ENCODE measurements at places on chromosomes 1 and 21.
A peak's percentile ranks its signal among the peaks of the same experiment; 100 is the strongest.

GRCh38 chr21:37071561-37072273, 1.2 kb downstream of the PIGP start:
- DNase-seq: no peak

DNA sequence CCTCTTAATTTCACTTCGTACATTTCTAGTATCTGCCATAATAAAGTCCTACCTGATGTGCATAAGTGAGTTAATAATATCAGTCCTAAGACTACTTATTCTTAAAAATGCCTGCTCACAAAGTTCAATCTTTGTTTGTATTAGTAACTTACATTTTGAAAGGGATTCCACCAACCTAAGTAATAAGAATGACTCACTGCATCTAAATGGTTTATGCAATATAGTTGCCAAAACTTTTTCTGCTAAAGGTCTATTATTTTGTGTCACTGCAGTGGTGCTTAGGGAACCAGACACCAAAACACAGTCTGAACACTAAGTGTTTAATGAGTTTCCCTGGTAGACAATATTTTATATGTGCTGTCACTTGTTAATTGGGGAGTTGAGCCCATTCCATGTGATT, 1.8 kb downstream of the ZNF669 start:
- DNase-seq: no peak

DNA sequence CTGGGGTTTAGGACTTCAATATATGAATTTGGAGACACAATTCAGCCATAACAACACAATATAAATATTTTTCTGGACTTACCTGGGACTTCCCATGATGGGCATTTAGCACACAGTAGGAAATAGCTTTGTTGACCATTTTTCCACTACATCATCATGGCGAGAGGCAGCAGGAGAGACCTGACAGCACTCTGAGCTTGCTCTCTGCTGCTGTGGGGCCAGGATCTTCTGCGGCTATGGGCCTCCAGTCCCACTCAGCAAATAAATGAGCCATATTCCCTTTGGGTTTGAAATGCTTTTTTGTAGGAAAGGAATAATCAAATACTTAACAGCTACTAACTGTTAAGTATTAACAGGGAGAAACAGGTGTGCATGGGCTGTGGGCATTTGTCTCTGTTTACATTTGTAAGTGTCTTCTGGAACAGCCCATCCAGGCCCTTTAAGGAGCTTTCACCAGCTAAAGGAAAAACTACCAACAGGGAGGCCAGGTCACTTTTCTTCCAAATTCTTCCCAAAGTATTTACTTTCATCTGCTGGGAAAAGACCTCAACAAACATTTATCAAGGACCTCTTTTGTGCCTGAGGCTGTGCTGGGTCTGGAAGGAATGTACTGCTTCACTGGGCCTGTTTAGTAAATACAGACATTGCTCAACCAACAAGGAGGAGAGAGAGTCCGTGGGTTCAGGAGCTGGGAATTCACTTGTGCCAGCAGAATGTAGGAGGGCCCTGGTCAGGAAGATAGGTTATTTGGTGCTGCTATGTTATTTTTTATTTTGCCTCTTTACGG, 133.2 kb downstream of the LRIG2 start:
- no peak for DNase-seq

GRCh38 chr1:181208083-181208482, 119.6 kb downstream of the IER5 start:
- DNase-seq: peak; percentile 18

DNA sequence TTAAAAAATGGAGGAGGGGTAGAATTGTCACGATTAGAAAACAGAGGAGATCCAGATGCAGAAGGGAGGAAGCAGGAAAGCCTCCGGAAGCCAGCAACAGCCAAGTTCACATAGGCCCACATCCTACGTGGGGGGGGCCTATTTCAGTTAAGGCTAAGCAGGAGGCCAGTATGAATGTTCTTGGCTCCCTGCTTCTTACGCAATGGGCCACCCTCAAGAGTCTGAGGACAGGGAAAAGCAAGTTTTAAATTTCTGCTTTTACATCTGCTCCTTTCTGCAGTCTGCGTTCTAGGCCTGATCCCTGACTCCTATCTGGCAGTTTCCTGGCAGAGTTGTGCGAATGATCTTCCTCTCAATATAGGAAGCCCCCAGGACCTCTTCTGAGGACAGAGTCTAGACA, 30.6 kb downstream of the RABIF start:
- DNase-seq: no peak

GRCh38 chr1:70906800-70907199, 140.8 kb downstream of the PTGER3 start:
- no peak for DNase-seq

GRCh38 chr1:209662879-209663327, 10.7 kb upstream of the LAMB3 start:
- no peak for DNase-seq

- no peak for DNase-seq
These were observed 624.4 kb upstream of the PLXNA2 start for GRCh38 chr1:208868554-208868953.

DNA sequence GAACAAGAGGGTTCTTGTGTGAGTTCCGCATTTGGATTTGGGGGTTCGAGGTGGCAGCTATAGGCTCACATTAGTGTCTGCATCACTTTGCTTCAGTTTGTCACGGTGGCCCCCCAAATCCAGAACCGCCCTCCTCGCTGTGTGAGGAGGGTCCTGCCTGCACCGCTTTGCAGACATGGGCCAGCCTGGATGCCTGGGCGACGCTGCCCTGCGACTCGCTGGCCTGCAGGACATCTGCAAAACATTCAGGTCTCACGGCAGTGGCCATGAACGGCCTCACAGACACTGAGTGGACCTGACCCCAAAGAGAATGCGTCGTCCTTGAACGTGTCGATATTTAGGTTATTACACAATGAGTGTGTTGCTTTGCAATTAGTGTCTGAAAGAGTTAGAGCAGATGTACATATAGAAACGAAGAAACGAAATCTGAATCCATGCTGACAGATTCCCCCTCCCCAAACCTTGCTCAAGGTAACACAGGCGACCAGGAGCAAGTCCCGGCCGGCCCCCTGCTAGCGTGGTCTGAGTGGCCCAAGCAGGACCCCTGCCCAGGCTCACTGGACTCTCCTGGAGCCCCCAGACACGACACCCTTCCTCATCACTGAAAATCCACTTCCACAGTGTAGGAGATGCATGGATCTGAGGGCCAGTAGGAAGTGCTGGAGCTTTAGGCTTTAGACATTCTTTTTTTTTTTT, 20.4 kb downstream of the PDE9A start:
- no peak for DNase-seq

DNA sequence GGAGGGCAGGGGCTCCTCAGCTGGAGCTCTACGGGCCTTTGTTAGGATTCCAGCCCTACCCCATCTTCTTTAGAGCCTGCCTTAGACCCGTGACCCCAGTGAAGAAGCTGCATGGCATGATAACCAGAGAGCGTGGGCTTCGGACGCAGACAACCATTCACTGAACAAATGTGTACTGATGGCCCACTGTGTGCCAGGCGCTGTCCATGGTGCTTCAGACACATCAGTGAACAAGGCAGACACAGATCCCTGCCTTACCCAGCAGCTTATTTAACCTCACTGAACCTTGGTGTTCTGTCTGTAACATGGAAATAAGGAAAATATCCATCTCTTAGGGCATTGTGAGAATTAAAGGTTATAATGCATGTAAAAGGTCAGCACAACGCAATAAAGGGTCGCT, 9.5 kb downstream of the CHIT1 start:
- no peak for DNase-seq

DNA sequence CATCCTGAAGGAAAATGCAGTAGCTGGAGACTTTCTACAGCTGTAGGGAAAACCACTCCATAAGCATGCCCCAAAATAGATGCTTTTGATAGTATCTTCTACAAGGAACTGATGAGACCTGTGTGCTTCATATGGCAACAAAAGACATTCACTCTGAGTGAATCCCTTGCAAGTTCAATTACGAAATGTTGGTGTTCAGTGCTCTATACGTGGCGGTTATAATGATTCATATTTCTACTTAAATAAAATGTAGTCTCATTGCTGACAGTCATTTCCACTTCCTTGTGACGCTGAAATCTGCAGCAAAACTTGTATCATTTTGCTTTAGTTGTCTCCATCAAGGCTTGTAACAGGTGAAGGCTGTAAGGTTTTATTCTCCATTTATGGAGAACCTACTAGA, 20.6 kb downstream of the TOR1AIP2 start:
- no peak for DNase-seq

DNA sequence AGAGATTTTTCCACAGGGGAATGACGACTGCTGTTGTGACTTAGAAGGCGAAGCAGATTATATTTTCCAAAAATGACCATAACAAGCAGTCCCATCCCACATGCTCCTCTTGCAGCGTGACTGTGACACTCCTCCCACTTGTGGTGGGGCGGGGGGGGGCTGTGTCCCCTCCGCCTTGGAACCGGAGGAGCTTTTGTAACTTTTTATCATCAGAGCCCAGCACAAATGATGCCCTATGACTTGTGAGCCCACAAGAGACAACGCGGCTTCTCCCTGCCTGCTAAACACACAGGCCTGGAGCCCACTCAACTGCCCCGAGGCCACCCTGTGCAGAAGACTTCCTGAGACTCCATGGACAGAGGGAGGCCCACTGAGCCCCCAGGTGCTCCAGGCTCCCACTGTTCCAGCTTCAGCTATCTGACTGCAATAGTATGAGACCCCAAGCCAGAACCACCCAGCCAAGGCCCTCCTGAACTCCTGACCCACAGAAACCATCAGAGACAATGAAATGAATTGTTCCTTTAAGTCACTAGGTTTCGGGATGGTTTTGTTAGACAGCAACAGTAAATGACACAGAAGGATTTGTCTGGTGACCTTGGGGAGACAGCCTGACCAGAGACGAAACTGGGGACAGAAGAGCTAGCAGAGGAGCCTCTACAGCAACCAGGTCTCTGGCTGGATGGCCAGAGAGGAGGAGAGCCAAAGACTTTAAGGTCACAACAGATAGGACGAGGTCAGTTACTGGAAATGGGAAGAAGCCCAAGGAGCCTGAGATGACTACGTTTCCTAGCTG, 58.8 kb downstream of the CAPZB start:
- no peak for DNase-seq

DNA sequence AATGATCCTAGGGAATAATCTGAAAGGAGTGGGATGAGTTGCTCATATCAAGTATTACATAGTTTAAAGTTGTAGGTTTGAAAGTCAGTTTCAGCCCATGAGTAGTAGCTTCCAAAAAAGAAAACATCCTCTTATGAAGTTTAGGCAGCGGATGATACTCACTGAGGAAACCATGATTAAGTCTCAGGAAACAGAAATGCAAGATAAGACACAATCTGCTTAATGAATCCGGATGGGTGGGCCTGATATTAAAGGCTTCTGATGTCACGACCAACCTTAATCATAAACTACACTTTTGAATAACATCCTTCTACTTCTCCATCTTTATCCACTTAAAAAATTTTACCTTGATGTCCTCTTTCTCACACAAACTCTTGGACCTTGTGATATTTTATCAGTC, 61.8 kb downstream of the S1PR1 start:
- no peak for DNase-seq

All from NCI-H1436 (cell line).